GM06990 (cell line): ENCODE measurements at places on chromosomes 2 and 18.

GRCh38 chr2:37415128-37415820 lies 70.8 kb downstream of the QPCT start:
- DNase-seq = no peak

GRCh38 chr2:25275575-25275965 lies 66.2 kb downstream of the DNMT3A start:
- DNase-seq = no peak

- DNase-seq = no peak
These were observed 677.7 kb upstream of the NXPH2 start for GRCh38 chr2:139457873-139458272.

GRCh38 chr2:26401739-26402541 lies at the start of gene DRC1:
Gene DRC1, plus strand, starts transcription at chr2:26401920. Its CDS starts 70 bp downstream, at chr2:26401990.
- peak; percentile 23 for DNase-seq

- no peak for DNase-seq
These were observed 31.6 kb downstream of the CYBRD1 start for GRCh38 chr2:171553858-171554257.

- DNase-seq = no peak
These were observed 365.7 kb downstream of the RBM43 start for GRCh38 chr2:150895968-150896367.

DNA sequence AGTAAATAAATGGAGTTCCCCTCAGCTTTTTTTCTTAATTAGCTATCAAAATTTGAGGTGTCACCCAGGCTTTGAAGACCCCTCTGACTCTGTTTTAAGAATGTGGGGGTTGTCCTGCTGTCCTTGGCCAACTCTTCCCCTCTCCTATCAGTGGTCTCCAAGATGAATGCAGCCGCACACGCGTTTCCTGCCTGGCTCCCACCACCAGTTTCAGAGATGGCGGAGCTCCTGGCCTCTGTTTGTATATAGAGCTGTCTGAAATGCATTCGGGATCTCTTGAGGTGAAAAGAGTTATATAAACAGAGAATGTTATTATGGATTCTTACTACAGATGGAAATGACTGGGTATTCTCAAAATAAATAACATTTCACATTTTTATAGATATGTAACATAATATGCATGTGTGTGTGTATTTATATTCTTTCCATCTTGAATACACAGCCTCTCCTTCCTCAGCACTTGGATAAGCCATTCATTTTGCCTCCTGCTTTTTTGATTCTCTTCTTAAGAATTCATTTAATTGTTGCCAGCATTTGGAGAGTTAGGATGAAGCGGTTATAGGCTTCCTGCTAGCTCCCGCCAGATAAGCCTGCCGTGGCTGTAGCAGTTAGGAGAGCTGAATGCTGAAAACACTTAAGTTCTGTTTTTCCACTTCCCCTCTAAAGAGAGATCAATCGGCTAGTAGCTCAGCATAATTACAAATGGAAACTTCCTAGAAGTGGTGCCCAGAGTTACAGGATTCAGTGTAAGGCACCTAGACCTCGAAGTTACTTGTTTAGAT lies 659.3 kb upstream of the FANCL start:
- no peak for DNase-seq

GRCh38 chr2:119544075-119544938 lies at the start of gene CFAP221:
Gene CFAP221, plus strand, starts transcription at chr2:119544449. Its CDS starts 1,683 bp downstream, at chr2:119546132.
- peak; percentile 79 for DNase-seq

DNA sequence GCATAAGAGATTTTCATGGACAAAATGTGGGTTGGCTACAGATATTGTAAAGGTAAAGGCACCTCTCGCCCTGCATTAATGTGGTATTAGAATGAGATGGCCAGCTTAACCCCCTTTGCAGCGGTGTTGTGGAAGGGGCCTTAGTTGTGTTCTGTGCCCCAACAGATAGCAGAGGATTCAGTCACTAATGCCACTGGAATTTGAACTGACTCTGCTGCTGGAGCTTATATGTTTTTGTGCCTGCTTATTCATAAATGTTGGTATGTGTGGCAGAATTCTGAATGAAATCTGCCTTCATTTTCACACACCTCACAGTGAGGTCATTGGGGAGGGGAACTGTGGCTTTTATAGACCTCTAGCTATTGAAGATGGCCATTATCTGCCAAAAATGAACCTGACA lies 90.7 kb upstream of the ITGA6 start:
- DNase-seq = no peak

DNA sequence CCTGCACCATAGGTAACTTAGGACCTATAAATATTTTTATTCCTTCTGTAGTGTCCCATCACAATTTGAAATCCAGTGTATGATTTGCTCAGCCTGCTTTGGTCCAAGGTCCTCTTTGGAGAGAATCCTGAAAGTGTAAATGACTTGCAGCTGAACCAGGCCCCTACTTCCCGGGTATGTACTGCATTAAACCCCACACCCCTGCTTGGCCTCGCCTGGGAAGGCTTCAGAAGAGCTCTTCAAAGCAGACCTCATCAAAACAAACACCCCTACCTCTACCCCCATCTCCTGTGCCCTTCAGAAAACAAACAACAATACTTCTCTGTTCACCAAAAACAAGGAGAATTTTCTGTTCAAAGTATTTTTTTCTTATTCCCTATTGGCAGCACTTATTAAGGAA lies 9.5 kb upstream of the SPTBN1 start:
- DNase-seq = no peak

GRCh38 chr2:136052369-136053362 lies 65.3 kb downstream of the CXCR4 start:
- peak; percentile 68 for DNase-seq

DNA sequence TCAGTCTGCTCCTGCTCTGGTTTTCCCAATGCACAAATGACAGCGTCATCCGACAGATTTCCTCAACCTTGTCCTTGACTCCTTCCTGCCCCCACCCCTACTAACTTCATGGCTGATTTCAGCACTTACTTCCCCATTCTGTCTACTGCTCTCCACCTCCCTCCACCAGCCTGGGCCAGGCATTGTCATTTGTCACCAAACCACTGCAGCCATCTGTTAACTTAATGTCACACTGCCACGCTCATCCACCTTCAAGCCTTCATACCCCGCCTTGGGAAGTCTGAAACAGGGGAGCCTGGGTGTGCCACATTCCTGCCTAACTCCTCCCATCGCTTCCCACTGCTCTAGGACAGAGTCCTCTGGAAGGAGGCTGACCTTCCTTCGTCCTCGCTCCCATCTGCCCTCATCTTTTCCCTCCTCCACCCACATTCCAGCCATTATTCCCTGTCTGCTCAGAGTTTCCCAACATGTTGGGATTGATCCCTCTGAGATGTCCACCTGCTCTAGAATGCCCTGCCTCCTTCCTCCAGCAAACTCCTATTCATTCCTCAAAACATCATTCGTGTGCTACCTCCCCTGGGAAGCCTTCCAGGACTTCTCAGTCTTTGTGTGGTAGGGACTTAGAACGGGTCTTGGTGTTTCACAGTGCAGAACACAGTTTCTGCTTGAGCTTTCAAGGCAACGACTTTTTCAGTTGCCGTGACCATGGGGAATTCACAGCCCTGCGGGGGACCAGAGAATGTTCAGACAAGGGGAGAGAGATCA lies 42.2 kb upstream of the SMAD7 start:
- DNase-seq = no peak

- peak; percentile 72 for DNase-seq
These were observed 70.6 kb upstream of the PSMD14 start for GRCh38 chr2:161237392-161238264.

- DNase-seq = no peak
These were observed 45.2 kb upstream of the ASB1 start for GRCh38 chr2:238381341-238382115.

DNA sequence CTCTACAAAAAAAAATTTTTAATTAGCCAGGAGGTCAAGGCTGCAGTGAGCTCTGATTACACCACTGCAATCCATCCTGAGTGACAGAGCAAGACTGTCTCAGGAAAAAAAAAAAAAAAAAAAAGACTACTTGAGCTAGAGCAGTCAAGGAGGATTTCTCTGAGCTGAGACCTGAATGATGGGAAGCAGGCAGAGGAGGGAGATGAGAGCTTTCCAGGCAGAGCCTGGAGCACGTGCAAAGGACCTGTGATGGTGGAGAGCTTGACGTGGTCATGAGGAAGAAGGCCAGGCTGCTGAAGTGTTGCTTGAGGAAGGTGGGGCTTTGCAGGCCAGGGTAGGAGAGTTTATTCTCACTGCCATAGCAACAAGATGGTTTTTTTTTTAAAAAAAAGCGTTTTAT lies 51.9 kb upstream of the POMC start:
- DNase-seq = no peak

DNA sequence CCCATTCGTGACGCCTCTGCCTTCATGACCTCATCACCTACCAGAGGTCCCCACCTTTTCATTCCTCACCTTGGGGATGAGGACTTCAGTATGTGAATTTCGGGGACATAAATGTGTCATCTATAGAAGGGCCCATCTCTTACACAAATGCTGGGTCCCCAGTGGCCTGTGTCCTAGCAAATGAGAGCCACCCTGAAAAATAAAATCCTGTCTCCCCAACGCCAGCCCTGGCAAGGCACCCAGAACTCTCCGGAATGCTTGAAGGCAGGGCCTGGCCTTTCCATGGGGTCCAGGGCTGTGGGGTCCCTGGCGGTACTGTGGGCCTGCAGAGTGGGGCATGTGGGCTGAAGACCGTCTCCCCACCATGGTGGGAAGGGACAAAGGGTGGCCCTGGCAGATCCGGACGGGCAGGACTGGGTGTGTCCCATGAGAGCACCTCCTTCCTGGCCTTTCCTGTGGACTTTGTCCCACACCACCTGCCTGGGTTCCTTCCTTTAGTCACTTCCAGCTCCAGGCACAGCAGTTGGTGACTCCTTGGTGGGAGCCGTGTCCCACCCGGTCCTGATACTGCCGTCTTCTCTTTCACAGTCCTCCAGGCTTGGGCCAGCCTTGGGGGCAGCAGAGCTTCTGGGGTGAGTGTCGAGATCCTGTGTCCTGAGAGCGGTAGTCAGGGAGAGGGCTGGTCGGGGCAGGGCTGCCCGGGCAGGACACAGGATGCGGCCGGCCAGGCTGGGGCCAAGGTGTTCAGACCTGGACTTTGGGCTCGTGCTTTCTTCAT lies 18.6 kb downstream of the CAPN10 start:
- no peak for DNase-seq
